ENCODE measurements at places on chromosomes 12 and 14.

DNA sequence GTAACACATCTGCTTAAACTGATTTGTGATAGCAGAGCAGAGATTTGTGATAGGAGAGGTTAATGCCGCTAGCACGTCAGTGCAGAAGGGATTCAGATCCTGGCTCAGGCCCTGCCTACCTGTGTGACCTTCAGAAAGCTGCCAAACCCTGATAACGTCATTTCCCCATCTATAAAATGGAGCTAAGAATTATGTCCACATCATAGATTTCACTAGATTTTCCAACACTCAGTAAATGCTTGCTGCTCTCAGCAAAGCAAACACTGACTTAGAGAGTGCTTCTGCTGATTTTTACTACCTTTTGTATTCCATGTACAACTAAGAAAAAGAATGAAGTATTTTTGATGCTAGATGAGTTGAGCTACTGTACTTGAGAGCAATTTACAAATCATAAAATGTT lies 261.4 kb downstream of the ITPR2 start:
- DNase-seq: no peak

- no peak for DNase-seq
Observed at GRCh38 chr12:52946334-52946733, 2.6 kb upstream of the KRT18 start.

DNA sequence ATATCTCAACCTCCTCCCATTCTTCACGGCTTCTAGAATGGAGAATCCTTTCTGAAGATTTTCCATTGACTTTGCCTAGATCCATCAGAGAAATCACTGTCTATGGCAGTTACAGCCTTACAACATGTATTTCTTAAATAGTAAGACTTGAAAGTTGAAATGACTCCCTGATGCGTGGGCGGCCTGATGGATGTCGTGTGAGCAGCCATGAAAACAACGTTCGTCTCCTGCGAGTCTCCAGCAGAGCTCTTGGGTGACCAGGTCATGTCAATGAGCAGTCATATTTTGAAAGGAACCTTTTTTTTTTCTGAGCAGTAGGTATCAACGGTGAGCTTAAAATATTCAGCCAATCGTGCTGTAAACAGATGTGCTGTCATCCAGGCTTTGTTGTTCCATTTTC lies 139.9 kb upstream of the C14orf180 start:
- DNase-seq: no peak

- DNase-seq: no peak
Observed at GRCh38 chr12:98453070-98453469, 62.3 kb upstream of the TMPO start.

- DNase-seq: no peak
Observed at GRCh38 chr14:64992328-64992885, 5.7 kb downstream of the FNTB start.

GRCh38 chr14:97873291-97873690 lies 1076.1 kb downstream of the VRK1 start:
- no peak for DNase-seq

DNA sequence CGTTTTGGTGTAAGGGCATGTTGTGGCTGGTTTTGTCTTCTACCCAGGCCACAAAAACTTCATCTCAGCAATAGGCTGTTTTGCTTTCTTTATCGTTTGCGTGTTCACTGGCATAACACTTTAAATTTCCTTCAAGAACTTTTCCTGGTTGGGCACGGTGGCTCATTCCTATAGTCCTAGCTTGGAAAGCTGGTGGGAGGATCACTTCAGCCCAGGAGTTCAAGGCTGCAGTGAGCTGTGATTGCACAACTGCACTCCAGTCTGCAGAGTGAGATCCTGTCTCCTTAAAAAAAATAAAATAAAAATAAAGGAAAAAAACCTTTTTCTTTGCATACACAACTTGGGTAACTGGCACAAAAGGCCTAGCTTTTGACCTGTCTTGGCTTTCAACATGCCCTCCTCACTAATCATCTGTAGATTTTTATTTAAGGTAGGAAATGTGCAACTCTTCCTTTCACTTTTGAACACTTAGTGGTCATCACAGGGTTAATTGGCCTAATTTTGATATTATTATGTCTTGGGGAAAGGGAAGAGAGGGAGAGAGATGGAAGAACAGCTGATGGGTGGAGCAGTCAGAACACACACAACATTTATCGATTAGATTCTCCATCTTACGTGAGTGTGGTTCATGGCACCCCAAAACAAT lies 78.9 kb upstream of the PSMA6 start:
- DNase-seq: no peak

GRCh38 chr14:85934886-85935254 lies 404.9 kb downstream of the FLRT2 start:
- no peak for DNase-seq

- no peak for DNase-seq
Observed at GRCh38 chr14:74977164-74977900, 21.9 kb upstream of the PGF start.
